Occipital lobe (tissue), 3 donors: ENCODE measurements at places on chromosomes 11 and 22. TPM values are rescaled to one million over a fixed set of nuclear protein-coding genes. Genes with fewer than 3 reads are reported as not detected.

The WNT11 gene
- total RNA-seq, result 4.4 TPM

The APOL4 gene
- total RNA-seq, result 10.5 TPM

The HMOX1 gene
- 1.9 TPM for total RNA-seq

The RAB38 gene
- 0.78 TPM for total RNA-seq

The TRIM51 gene
- total RNA-seq, result not detected

DNA sequence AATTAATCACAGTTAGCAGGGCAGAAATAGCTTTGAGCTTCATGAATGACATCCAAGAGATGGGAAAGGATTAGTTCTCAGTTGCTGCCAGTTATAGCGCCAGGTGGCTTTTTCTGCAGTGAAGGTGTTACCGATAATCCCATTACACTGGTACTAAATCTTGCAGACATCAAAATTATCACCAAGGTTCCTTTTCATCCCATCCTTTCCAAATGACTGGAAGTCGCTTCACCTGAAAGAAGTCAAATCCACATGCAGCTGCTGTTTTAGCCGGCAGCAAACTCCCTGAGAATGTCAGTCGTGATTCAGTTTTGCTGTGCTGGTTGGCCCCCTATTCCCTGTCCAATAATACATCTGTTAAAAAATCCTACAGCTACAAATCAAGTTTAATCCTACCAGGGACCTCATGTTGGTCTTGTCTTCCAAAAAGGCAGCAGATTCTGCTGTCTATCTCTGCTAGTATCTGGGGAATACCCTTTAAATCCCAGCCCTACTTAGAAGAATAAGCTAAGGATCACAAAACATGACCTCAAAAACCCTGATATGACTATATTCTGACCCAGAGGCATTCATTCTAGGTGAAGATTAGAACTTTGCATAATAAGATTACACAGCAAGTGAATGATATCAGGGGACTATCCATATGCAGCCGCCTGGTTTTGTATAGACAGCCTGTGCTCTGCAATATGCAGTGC, 31.7 kb downstream of the IMMP1L start:
- DNase-seq, result no peak

GRCh38 chr11:3154001-3154599, 11.0 kb downstream of the OSBPL5 start:
- DNase-seq, result no peak

DNA sequence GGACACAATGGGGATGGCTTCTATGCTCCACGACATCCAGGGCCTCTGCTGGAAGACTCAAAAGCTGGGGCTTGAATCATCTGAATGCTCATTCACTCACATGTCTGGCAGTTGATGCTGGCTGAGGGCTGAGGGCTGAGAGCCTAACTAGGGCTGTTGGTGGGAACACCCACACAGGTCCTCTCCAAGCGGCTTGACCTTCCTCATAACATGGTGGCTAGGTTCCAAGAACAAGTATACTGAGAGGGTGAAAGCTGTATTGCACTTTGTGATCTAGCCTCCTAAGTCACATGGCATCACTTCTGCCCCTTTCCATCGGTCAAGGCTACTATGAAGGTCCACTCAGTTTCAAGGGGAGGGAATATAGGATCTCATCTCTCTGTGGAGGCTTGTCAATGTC, 7.5 kb downstream of the TMEM151A start:
- DNase-seq, result no peak

- DNase-seq, result no peak
Measured at GRCh38 chr22:36211237-36211861, 9.7 kb upstream of the APOL4 start.

DNA sequence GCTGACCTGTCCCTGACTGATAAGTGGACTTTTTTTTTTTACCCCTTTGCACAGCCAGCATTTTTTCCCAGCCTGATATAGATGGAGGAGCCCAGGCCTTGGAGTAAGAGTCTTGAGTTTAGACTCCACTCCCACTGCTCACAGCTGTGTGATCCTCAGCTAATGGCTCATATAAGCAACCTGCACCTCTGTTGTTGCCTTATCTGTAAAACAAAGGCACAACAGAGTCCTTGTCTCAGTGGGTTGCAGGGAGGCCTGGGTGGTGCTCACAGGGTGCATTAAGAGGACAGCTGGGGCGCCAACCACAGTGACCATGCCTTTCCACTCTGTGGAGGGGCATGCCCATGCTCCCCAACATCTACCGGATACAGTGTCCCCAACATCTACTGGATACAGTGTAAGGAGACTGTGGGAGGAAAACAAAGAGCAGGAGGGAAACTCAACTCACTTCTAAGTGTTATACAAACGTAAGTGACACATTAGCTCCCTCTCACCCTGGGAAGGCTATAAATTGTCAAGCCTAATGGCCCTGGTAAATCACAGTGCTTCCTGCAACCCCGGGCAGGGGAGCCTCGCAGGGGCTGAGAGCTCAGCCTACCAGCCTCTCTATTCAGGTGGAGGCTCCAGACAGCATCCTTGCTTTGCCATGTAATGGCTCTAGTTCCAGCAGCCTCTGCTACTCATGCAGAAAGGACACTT, 109.5 kb downstream of the TENM4 start:
- no peak for DNase-seq

- DNase-seq, result no peak
Measured at GRCh38 chr11:110329445-110329844, 33.0 kb upstream of the RDX start.

- no peak for DNase-seq
Measured at GRCh38 chr22:35051013-35051535, 14.9 kb upstream of the ISX start.

DNA sequence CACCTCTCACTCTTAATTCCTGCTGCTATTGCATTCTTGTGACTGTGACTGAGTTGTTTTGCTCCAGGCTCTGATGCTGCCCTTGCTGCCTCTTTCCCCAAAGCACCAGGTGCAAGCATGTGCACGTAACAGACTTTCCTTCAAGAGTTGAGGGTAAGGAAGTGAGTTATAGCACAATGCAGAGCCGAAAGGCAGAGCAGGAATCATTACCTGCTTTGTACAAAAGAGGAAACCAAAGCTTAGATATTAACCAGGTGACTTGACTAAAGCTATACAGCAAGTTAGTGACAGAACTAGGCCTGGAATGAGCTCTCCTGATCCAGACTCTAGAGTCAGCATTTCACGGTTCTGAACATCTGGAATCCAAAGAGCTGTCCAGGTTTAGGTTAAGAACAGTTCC, 33.6 kb downstream of the NEU3 start:
- DNase-seq, result no peak

DNA sequence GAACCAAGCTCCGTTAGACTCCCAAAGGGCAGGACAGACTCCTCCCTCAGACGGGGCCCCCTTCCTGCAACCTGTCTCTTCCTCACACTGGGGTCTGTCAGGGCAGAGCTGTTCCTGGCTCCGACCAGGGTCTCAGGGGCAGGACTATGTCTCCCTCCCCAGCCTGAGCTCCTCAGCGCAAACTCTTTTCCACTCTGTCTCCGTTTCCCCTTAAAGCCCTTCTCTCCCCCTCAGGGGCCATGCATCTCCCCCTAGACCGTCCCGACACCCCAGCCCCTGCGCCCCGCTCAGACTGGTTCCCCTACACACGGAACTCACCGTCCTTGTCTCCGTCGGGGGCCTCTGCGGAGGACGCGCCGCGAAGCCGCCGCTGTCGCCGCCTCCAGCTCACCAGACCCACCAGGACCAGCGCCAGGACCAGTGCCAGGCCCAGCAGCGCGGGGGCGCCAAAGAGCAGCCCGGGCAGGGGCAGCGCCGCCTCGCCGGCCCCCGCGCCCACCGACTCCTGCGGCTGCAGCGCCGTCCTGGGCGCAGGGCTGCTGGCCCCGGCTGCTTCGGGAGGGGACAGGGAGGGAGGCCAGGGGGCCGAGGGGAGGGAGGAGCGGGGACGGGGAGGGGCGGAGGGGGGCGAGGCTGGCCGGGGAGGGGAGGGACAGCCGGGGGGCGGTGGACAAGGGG, 684 bp downstream of the TNFRSF13C start:
- no peak for DNase-seq
